Nephron progenitor cell (in vitro differentiated cells): ENCODE measurements at places on chromosomes 6 and 20.

- peaks cover 40% of the 10 kb centered on the region for H3K4me1 ChIP-seq
- H3K27me3 ChIP-seq, result peaks cover 6% of the 10 kb centered on the region
These were observed 207.0 kb downstream of the SYNDIG1 start for GRCh38 chr20:24676353-24676977.

GRCh38 chr6:154583546-154584188 lies 73.2 kb upstream of the CNKSR3 start:
- H3K4me3 ChIP-seq, result no peak overlapping the region
- H3K36me3 ChIP-seq, result peaks cover 14% of the 10 kb centered on the region
- no peaks in the 10 kb centered on the region for H3K4me1 ChIP-seq
- H3K27me3 ChIP-seq, result peaks cover 6% of the 10 kb centered on the region
- no peak for DNase-seq
- no peak overlapping the region for H3K27ac ChIP-seq

- peak overlapping the region; percentile 70 for H3K27ac ChIP-seq
- DNase-seq, result peak; percentile 47
- H3K4me3 ChIP-seq, result peak overlapping the region; percentile 67
- peaks cover 22% of the 10 kb centered on the region for H3K27me3 ChIP-seq
- no peaks in the 10 kb centered on the region for H3K36me3 ChIP-seq
These were observed 37.6 kb upstream of the BLCAP start for GRCh38 chr20:37565134-37565811.

GRCh38 chr6:44614396-44614795 lies 226.9 kb downstream of the CDC5L start:
- H3K27me3 ChIP-seq, result peaks cover 14% of the 10 kb centered on the region
- H3K4me1 ChIP-seq, result no peaks in the 10 kb centered on the region
- no peaks in the 10 kb centered on the region for H3K36me3 ChIP-seq

GRCh38 chr20:51653226-51653625 lies 110.7 kb upstream of the NFATC2 start:
- DNase-seq, result no peak
- peaks cover 43% of the 10 kb centered on the region for H3K36me3 ChIP-seq
- H3K27ac ChIP-seq, result peak overlapping the region; percentile 36

DNA sequence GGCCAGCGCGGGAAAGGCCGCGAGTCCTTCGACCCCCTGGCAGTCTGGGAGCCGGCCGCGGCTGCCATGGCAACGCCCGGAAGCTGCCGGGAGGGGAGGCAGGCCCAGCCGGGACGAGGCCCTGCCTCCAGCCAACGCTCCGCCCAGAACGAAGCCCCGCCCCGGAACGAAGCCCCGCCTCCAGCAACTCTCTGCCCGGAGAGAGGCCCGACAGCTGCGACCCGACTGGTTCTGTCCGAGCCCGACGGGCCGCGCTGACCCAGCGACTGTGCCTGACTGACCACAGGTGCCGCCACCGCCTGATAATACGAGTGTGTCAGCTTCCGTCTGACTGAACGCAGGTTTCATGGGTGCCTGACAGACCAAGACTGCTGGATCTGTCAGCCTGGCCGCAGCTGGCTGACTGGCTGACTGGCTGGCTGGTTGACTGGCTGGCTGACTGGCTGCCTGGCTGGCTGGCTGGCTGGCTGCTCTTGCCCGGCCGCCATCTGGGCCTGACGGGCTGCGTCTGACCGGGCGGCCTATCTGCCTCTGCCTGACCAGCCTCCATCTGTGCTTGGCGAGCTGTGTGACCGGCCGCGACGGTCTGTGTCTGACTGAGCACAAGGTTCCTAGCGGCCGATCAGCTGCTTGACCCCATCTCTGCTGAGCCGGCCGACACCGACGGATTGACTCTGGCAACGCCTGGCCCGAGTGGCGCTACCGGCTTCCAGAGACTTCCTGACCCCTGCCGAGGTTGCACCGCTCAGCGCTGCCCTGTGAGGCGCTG lies 89.7 kb upstream of the EPB41L1 start:
- H3K4me3 ChIP-seq, result peak overlapping the region; percentile 80
- peaks cover 28% of the 10 kb centered on the region for H3K27me3 ChIP-seq
- H3K36me3 ChIP-seq, result no peaks in the 10 kb centered on the region
- DNase-seq, result peak; percentile 99

DNA sequence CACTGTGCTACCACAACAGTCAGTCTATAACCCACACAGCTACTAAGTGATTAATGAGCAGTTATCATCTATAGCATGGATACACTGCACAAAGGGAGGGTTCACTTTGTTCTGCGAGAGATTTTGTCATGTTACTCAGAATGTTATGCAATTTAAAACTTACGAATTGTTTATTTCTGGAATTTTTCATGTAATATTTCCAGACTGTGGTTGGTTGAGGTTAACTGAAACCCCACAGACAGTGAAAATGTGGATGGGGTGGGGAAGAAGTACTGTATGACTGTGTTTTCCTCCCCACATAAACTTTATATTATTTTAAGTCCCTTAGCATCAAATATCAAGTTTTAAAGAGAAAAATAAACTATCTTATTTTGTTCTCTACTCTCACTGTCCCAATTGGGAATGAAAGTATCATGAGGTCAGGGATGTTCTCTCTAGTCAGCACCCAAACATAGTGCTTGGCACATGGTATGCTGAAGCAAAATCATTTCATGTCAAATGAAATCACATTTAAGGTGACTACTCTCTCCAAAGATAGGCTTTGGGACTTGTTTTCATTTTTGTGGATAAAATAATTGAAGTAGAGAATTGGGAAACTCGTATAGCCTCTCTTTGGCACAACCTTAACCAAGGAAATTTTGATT lies 25.4 kb downstream of the DOP1A start:
- H3K36me3 ChIP-seq, result peaks cover 13% of the 10 kb centered on the region

DNA sequence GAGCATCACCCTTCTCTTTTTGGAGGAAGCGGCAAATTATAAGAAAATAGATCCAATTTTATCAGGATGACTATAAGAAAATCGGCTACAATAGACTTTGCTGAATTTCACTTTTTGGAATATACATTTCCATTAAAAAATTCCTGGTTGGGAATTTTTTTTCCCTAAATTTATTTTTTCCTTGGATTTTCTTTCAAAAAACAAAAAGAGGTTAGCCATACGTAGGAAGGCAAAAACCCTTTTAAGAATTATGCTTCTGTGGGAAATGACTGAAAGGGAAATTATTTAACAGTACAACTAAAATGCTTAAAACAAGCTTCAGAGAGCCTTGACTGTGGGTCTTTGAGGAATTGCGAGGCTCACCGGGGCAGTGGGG lies 86.9 kb downstream of the SLC22A23 start:
- DNase-seq, result no peak
- no peaks in the 10 kb centered on the region for H3K27me3 ChIP-seq
- no peak overlapping the region for H3K27ac ChIP-seq
- H3K4me3 ChIP-seq, result no peak overlapping the region
- no peaks in the 10 kb centered on the region for H3K36me3 ChIP-seq

DNA sequence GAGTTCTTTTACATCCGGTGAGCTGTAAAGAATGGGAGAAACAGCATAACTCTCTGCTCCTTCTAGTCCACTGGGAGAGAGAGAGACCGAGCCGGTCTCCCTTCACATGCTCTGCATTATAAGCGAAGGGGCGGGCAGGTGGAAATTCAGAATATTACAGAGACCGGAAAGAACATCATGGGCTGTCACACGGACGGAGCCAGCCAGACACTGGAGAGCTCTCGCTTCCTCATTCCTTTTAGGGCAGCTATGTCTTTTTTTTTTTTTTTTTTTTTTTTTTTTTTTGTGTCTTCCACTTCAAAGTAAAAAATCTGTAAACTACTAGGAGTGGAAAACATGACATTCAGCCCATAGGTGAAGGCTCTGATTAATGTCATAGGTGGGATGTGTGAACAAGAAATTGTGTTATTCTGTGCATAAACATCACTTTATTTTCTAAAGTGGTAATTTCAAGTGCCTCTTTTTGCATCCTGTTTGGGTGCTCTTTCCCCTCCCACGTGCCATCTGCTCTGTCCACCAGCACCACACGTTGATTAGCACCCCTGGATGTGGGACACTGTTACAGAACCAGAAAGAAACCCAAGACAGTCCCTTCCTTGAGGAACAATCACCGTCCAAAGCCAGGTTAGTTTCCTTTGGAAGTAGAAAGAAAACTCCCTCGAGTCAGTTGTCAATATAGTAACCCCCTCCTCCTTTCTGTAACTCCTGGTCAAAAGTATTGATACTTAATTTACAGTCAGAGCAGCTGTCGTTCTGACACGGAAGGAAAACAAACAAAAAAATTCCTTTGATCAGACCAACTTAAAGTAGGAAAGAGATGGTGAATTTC lies at the start of gene TAGAP:
TAGAP (minus strand) TSS at position 93 of the 829 bp plus-strand sequence. CDS start 845 bp downstream, outside the sequence.
- no peaks in the 10 kb centered on the region for H3K36me3 ChIP-seq
- peaks cover 18% of the 10 kb centered on the region for H3K4me1 ChIP-seq
- H3K4me3 ChIP-seq, result no peak within 1 kb of the TSS
- no peak within 1 kb of the TSS for H3K27ac ChIP-seq
- no peak for DNase-seq

- no peaks in the 10 kb centered on the region for H3K36me3 ChIP-seq
- H3K27me3 ChIP-seq, result peaks cover 15% of the 10 kb centered on the region
- no peak for DNase-seq
- H3K4me3 ChIP-seq, result no peak overlapping the region
- H3K27ac ChIP-seq, result no peak overlapping the region
These were observed 113.0 kb downstream of the SYCP2 start for GRCh38 chr20:59820204-59821041.

GRCh38 chr6:139392794-139393193 lies 18.3 kb upstream of the CITED2 start:
- peak overlapping the region; percentile 4 for H3K27ac ChIP-seq
- no peaks in the 10 kb centered on the region for H3K27me3 ChIP-seq
- H3K4me3 ChIP-seq, result no peak overlapping the region
- peaks cover 3% of the 10 kb centered on the region for H3K36me3 ChIP-seq

- DNase-seq, result no peak
- no peak overlapping the region for H3K27ac ChIP-seq
- peaks cover 9% of the 10 kb centered on the region for H3K4me1 ChIP-seq
These were observed 496.5 kb downstream of the MAFB start for GRCh38 chr20:40192529-40192928.

DNA sequence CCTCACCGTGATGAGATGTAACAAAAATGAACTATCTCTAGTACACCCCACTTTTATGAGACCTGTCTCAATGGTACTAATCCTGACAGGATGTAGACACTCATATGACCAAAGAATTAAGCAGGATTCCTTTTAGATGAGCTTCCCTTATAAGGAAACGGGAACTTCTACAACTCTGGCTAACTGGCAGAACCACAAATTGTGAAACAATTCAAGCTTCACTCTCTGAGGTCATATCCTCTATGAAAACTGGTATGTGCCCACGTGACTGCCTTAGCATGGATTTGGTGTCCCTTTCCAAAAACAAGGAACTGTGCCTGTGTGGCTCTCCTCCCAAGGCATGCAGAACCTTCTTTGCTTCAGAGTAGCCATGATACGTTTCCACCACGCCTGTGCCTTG lies 14.1 kb upstream of the CPNE5 start:
- H3K27me3 ChIP-seq, result peaks cover 7% of the 10 kb centered on the region
- H3K36me3 ChIP-seq, result peaks cover 23% of the 10 kb centered on the region
- no peak overlapping the region for H3K4me3 ChIP-seq
- H3K4me1 ChIP-seq, result peaks cover 29% of the 10 kb centered on the region

GRCh38 chr20:58655328-58656107 lies 4.4 kb downstream of the STX16 start:
- no peaks in the 10 kb centered on the region for H3K36me3 ChIP-seq
- no peaks in the 10 kb centered on the region for H3K27me3 ChIP-seq
- peaks cover 79% of the 10 kb centered on the region for H3K4me1 ChIP-seq
- no peak for DNase-seq
- no peak overlapping the region for H3K27ac ChIP-seq
